Fibroblast of lung (primary cell): ENCODE measurements at places on chromosomes 13 and 19. TPM values are rescaled to one million over a fixed set of nuclear protein-coding genes. Genes with fewer than 3 reads are reported as not detected.

DNA sequence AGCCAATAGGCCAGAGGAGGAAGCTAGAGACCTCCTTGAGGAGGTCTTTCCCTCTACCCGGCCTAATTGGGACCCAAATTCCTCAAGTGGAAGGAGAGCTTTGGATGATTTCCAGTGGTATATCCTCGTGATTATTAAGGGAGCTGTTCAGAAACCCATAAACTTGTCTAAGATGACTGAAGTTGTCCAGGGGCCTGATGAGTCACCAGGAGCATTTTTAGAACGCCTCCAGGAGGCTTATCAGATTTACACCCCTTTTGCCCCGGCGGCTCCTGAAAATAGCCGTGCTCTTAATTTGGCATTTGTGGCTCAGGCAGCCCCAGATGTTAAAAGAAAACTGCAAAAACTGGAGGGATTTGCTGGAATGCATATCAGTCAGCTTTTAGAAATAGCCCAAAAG lies 198.1 kb downstream of the ZNF486 start:
- no peak overlapping the region for H3K4me3 ChIP-seq
- no peaks in the 10 kb centered on the region for H3K4me1 ChIP-seq
- DNase-seq, result no peak
- no peak overlapping the region for H3K27ac ChIP-seq
- no peaks in the 10 kb centered on the region for H3K36me3 ChIP-seq

DNA sequence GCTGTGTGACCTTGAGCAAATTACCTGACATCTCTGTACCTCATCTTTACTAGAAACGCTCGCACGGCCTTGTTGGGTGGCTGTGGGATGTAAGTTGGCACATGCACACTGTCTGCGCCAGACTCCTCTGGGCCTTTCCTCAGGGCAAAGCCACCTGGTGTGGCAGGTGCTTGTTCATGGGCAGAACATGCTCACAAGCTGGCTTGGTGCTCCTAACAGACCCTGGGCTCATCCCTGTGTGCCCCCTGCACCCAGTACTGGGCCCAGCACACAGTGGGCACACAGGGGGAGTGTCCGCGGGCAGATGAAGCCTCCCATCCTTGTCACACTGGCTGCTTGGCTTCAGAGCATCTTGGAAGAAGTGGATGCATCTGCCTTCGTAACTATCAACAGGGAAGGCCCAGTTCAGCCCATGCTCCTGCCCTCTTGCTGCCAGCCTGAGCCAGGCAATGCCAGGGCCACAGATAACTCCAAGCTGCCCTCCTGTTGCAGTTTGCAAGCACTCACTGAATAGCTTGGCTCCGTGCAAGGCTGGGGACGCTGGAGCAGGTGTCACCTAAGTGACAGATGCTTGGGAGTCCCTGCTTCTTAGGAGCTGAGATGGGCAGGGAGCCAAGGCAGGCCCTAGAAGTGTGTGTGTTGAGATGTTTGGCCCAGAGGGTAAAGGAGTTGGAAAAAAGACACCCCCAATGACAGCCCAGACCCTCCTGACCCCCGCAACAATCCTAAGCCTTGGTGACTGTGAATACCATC lies 123.9 kb downstream of the TUBA3C start:
- no peak overlapping the region for H3K27ac ChIP-seq
- H3K4me1 ChIP-seq, result no peaks in the 10 kb centered on the region
- no peaks in the 10 kb centered on the region for H3K27me3 ChIP-seq
- DNase-seq, result no peak
- H3K4me3 ChIP-seq, result no peak overlapping the region

DNA sequence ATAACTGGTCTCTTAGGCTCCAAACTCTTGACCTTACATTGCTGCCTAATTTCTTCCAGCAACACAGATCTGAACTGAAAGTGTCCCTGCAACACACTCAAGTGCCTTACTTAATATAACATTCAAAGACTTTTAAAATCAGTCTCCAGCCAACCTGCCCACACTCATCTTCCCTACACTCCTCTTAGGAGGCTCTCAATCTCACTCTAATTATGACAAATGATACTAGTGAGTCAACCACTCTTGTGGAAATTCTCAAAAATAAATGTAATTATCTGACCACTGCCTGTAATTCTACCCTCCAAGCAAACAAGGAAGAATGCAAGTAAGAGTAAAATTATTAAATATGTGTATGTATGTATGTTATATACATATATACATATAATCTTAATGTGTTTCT lies 348.1 kb upstream of the MIR17HG start:
- H3K27ac ChIP-seq, result no peak overlapping the region
- no peak for DNase-seq
- no peaks in the 10 kb centered on the region for H3K36me3 ChIP-seq
- H3K27me3 ChIP-seq, result no peaks in the 10 kb centered on the region
- H3K4me1 ChIP-seq, result no peaks in the 10 kb centered on the region

- no peaks in the 10 kb centered on the region for H3K27me3 ChIP-seq
- H3K27ac ChIP-seq, result no peak overlapping the region
- DNase-seq, result no peak
- no peaks in the 10 kb centered on the region for H3K4me1 ChIP-seq
These were observed 363.1 kb downstream of the FGF14 start for GRCh38 chr13:102038787-102039186.

Gene SERPINE3
- not detected in 2 replicates for total RNA-seq
